ENCODE measurements at places on chromosomes 2 and 18. TPM values are rescaled to one million over a fixed set of nuclear protein-coding genes. Genes with fewer than 3 reads are reported as not detected.

GRCh38 chr18:22983175-22983574 lies 50.0 kb downstream of the RBBP8 start:
- no peak for DNase-seq

- no peak for DNase-seq
These were observed 105.0 kb downstream of the LRRTM1 start for GRCh38 chr2:80199504-80199903.

DNA sequence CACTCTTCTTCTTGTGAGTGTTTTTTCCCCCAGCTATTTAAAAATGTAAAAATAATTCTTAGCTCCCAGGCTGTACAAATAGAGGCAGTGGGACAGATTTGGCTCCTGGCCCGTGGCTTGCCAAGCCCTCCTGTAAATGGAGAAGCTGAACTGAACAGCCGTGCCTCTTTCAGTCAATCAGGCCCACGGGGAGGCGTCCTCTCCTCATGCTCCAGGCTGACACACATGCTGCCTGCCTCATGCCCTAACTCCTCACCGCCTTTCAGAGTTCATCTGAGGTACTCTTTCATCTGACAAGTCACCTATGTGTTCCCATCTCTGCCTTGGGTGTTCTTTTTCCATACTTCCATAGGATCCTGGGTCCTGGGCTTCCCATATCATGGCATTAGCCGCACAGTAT lies 58.9 kb downstream of the BMP10 start:
- no peak for DNase-seq

DNA sequence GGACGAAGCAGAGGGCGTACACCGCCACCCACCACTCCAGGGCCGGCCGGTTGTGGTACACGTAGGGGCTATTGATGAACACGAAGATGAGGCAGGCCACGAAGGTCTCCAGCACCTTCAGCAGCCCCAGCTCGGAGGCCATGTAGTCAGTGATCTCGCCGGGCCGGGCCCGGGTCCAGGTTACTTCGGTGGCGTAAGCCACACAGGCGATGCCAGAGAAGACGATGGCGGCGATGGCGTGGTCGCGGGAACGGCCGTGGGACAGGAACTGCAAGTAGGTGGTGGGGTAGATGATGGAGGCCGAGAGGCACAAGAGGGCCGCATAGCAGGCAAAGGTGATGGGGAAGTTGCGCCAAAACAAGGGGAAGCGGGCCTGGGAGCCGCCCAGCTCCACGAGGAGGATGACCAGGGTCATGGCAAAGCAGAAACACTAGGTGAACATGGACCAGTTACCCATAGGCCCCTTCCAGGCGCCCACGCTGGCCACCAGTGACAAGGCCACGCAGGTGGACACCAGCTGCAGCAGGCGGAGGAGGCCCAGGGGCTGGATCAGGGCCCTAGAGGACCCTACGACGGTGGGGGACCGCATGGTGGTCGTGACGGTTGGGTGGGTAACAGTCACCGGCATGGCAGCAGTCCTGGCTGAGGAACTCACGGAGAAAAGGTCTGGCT lies 128.4 kb upstream of the FAM98A start:
- DNase-seq: no peak

- DNase-seq: no peak
These were observed 730.3 kb downstream of the CNTNAP5 start for GRCh38 chr2:124755386-124755785.

REG1A gene
- 7.9 TPM for total RNA-seq

- no peak for DNase-seq
These were observed 28.0 kb upstream of the EFEMP1 start for GRCh38 chr2:55951533-55951932.

UGT1A3 gene
- 2.0 TPM for total RNA-seq

IL1R1 gene
- 24.8 TPM for total RNA-seq

PDE6D gene
- total RNA-seq: 17.5 TPM

TANC1 gene
- total RNA-seq: 30.5 TPM

GRCh38 chr2:25257032-25257552 lies 84.6 kb downstream of the DNMT3A start:
- no peak for DNase-seq

CCL20 gene
- total RNA-seq: 13.6 TPM

UCN gene
- 0.52 TPM for total RNA-seq

DNA sequence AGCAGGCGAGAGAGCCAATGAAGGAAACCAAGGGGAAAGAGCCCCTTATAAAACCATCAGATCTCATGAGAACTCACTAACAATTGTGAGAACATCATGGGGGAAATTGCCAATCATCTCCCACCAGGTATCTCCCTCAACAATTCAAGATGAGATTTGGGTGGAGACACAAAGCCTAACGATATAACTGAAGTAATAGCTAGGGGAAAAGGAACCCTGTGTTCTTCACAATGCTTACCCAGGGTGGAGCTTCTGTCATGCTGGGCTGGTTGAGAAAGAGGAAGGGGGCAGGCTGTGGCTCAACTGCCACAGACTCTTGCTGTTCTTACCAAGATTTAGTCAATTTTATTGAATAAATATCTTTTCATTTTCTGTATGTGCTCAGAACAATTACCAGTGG lies 392.1 kb upstream of the HS6ST1 start:
- DNase-seq: no peak

GRCh38 chr2:220673151-220673874 lies 898.8 kb downstream of the EPHA4 start:
- no peak for DNase-seq

- no peak for DNase-seq
These were observed 381.6 kb downstream of the DSEL start for GRCh38 chr18:67134911-67135310.

- no peak for DNase-seq
These were observed 64.5 kb downstream of the ADI1 start for GRCh38 chr2:3454802-3455201.

- peak; percentile 79 for DNase-seq
These were observed 14.9 kb upstream of the CNNM3 start for GRCh38 chr2:96801005-96801785.

DNA sequence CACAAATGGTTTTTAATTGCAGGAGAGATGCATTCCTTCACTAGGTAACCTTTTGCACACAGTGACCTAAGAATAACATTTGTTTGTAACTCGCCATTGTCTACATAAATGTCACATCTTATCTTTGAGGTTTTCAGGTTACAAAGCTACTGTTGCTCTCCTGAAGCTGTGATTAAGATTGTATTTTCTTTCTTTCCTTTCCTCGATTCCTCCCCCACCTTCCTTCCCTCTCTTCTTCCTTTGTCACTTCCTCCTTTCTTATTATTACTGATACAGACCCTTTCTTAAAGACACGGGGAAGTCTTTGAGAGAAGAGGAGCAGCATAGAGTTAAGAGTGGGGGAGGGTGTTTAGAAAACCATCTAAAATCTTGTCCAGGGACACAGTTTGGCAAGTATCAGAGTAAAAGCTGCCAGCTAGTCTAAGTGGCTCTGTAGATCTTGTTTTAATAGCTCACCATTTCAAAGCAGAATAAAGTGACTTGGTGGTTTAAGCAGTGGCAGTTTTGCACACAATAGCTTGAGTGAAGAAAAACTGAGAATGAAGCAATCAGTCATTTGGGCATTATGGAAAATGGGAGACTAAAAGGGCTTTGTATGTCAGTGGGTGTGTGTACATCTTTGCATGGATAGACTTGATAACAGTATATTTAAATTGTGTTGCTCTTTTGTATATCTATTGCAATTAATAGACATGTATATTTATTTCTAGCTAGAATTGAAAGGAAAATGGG lies 10.9 kb downstream of the CERS6 start:
- DNase-seq: no peak

KIAA2012 gene
- total RNA-seq: not detected

GRCh38 chr2:167966937-167967913 lies 280.2 kb downstream of the STK39 start:
- DNase-seq: no peak

IL36B gene
- not detected for total RNA-seq

- no peak for DNase-seq
These were observed 35.8 kb upstream of the ACSL3 start for GRCh38 chr2:222825031-222825430.

DNA sequence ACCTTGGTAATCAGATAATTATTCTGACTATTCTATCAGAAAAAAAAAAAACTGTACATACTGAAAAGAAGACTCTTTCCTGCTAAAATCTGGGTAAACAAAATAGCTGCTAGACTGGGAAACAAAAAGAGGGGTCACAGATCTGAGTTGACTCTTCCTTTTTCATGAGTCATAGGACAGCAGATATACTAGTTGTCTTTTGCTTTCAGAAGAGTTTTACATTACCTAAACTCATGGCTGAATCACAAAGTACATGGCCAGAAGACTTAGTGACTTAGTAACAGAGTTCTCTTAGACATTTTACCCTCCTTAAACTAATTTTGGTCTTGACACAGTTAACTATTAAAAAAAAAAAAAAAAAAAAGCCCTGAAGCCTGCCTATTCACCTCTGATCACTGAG lies 834.0 kb upstream of the FSHR start:
- DNase-seq: no peak

- DNase-seq: no peak
These were observed 51.1 kb upstream of the EPC2 start for GRCh38 chr2:148593421-148593820.

GREB1L gene
- not detected for total RNA-seq

DNA sequence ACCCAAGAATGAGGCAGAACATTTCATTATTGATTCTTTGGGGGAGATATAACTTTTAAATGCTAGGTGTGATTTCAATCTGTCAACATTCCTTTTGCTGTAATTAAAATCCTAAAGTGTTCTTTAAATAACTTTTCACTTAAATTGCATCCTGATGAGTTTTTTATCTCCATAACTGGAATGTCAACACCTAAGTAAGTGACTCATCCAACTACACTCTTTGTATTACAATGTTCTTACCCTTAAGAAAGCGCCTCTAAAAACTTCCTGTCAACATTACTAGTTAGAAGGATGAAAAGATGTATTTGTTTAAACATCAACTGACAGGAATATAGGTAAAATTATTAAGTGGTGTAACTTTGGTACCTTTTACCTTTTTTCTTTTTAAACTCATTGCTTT lies 1657.0 kb downstream of the LRP1B start:
- no peak for DNase-seq

- DNase-seq: no peak
These were observed 157.4 kb downstream of the ASXL3 start for GRCh38 chr18:33735428-33735827.

- DNase-seq: no peak
These were observed 138.8 kb downstream of the MYO5B start for GRCh38 chr18:50056185-50056584.

- DNase-seq: no peak
These were observed 324.1 kb downstream of the LPIN1 start for GRCh38 chr2:12070581-12070980.

GRCh38 chr2:12300019-12300602 lies 416.6 kb upstream of the TRIB2 start:
- DNase-seq: no peak

DNA sequence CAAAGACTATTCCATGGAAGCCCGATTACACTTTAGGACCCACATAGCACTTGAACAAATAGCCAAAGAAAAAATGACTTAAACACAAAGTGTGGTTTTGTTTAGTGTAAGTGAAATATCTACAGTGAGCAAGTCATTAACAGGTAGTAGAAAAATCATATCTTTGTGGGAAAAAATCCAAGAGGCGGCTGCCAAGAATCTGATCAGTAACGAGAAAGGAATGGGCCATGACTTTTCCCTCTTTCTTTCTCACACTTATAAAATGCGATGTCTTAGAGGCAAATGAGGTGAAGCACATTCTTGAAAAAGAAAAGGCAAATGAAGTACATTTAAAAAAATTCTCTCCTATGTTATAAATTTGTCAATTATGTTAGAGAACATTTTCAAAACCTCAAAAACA lies 12.9 kb upstream of the GEMIN6 start:
- no peak for DNase-seq

GRCh38 chr18:55455938-55456337 lies 132.1 kb downstream of the TCF4 start:
- no peak for DNase-seq

GNLY gene
- total RNA-seq: 11.8 TPM

GRCh38 chr2:152470861-152471854 lies 136.2 kb downstream of the FMNL2 start:
- no peak for DNase-seq

KCNS3 gene
- 19.0 TPM for total RNA-seq

CRYBA2 gene
- 6.9 TPM for total RNA-seq

ITGB6 gene
- total RNA-seq: 28.0 TPM

DNA sequence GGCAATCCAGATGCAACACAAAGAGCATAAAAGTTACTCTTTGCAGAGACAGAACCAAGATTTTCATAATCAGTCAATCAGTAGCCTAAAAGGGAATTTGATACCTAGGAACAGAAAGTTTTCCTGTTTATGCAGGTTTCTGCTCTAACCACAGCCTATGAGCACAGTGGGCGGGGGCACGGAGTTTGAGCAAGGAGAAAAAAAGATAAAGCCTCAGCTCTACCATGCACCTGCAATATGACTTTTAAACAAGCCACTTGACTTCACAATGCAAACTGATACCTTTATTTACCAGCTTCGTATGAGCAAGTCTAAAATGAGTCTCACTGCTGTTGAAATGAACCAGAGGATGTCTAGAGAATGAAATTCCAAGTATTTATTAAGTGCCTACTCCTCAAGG lies 5.6 kb upstream of the LRATD1 start:
- DNase-seq: peak; percentile 41

- DNase-seq: no peak
These were observed 4.8 kb upstream of the ITPRIPL1 start for GRCh38 chr2:96320326-96320725.

GRCh38 chr2:96768083-96768561 lies 7.4 kb downstream of the CNNM4 start:
- peak; percentile 75 for DNase-seq

HOXD13 gene
- total RNA-seq: 0.15 TPM

C2orf78 gene
- total RNA-seq: not detected

- DNase-seq: no peak
These were observed 275 bp downstream of the HOXD8 start for GRCh38 chr2:176129813-176130146.

GRCh38 chr2:38619458-38620164 lies 16.9 kb upstream of the HNRNPLL start:
- no peak for DNase-seq

GRCh38 chr2:219870041-219870440 lies 242.6 kb downstream of the SLC4A3 start:
- no peak for DNase-seq

GRCh38 chr2:191183516-191183915 lies 32.7 kb upstream of the STAT4 start:
- DNase-seq: no peak

ITGA4 gene
- total RNA-seq: 3.0 TPM

DNA sequence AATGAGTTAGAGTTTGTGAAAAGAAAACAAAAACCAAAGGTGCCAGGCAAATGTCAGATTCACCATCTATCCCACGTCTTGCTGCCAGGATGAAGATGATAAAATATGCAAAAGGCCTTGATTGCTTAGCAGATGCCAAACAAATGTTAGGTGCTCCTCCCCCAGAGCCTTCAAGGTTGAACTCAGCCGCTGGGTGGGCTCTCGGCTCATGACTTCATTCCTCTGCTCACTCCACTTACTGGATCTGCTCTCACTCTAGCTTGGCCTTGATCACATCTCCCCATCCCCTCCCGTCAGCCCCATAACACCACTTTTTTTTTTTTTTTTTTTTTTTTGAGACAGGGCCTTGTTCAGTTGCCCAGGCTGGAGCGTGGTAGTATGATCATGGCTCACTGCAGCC lies 38.5 kb downstream of the SH2D6 start:
- DNase-seq: no peak

IL1RL1 gene
- total RNA-seq: 3.8 TPM

ZNF521 gene
- total RNA-seq: 6.9 TPM

DAPL1 gene
- total RNA-seq: not detected
